Large intestine (tissue), 12 donors: ENCODE measurements at places on chromosomes 2 and 18. TPM values are rescaled to one million over a fixed set of nuclear protein-coding genes. Genes with fewer than 3 reads are reported as not detected.

Gene CCDC68
- polyA plus RNA-seq, result 46.3 TPM

Gene ACTG2
- 913 TPM for polyA plus RNA-seq

- DNase-seq, result no peak
Observed at GRCh38 chr2:172230889-172231401, 128.2 kb upstream of the DLX2 start.

DNA sequence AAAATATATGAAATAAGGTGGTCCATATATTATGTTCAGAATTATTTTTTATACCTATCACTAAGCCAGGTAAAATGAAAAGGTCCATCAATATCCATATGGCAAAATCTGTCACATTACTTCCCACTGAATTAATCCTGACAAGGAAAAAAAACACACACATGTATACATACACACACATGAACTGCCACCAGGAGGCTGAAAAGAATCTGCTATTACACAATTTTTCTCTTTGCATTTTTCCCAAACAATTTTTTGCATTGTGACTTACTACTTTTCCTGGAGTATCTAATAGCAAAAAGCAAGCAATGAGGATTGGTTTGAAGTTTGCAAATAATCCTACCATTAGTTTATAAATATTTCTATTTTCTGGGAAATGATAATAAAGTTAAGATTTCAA, 128.2 kb upstream of the CD226 start:
- DNase-seq, result no peak

GRCh38 chr18:59719544-59720181, 22.4 kb upstream of the CCBE1 start:
- DNase-seq, result no peak

- DNase-seq, result peak; percentile 35
Observed at GRCh38 chr2:173647681-173648311, 293.1 kb downstream of the CDCA7 start.

DNA sequence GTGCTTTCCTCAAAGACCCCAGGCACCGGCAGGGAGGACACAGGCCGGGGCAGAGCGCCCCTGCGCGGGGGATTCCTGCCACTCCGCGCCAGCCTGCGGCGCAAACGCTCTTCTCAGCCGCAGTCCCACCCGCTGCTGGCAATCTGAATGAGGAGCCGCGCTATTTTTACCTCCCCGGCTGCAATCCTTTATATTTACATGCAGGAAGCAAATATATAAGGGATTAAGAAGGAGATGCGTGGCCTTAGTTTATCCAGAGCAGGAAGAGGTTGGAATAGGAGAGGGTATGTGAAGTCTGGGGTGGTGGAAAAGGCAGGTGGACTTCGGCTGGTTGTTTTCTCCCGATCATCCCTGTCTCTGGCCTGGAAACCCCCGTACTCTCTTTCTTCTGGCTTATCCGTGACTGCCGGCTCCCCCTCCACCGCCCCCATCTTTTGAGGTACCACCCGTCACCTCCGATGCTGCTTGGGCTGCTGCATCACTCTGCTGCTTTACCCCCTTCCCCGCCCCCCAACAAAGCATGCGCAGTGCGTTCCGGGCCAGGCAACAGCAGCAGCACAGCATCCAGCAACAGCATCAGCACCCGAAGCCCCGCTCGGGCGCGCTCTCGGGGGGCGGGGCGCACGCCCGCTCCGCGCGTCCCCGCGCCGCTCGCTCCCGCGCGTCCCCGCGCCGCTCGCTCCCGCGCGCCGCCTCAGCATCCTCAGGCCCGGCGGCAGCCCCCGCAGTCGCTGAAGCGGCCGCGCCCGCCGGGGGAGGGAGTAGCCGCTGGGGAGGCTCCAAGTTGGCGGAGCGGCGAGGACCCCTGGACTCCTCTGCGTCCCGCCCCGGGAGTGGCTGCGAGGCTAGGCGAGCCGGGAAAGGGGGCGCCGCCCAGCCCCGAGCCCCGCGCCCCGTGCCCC, at the start of gene ADAM23:
TSS of gene ADAM23 (plus strand) at position 700 of the 902 bp plus-strand sequence. CDS start 335 bp downstream, outside the sequence.
- DNase-seq, result peak; percentile 14

DNA sequence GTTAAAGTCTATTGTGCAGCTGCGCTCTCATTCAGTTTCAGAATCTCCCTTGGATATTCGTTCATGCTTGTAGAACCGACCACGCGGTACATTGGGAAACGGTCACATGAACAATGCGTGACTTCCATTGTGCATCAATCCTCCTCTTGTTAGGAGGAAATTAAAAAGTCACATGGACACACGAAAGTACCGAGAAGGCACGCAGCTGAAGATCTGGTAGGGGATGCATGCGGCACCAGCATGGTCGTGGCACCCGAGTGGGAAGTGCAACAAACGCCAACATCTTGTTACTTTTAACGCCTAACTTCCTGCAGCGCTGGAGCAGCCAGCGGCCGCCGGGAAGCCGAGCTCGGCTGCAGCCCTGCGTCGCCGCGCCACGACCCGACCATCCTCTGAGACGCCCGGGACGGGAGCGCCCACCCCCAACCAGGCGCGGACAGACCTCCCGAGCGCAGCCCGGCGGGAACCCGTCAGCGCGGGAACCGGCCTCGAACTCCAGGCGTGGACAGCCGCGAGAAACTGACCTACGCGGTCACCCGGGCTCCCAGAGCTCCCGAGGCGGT, 412 bp downstream of the OSBPL1A start:
- peak; percentile 87 for DNase-seq

- no peak for DNase-seq
Observed at GRCh38 chr2:105379741-105380186, 19.1 kb downstream of the FHL2 start.
